ENCODE measurements at places on chromosomes 4 and X.

GRCh38 chrX:46366381-46367207 lies 178.6 kb downstream of the ZNF674 start:
- DNase-seq: no peak

DNA sequence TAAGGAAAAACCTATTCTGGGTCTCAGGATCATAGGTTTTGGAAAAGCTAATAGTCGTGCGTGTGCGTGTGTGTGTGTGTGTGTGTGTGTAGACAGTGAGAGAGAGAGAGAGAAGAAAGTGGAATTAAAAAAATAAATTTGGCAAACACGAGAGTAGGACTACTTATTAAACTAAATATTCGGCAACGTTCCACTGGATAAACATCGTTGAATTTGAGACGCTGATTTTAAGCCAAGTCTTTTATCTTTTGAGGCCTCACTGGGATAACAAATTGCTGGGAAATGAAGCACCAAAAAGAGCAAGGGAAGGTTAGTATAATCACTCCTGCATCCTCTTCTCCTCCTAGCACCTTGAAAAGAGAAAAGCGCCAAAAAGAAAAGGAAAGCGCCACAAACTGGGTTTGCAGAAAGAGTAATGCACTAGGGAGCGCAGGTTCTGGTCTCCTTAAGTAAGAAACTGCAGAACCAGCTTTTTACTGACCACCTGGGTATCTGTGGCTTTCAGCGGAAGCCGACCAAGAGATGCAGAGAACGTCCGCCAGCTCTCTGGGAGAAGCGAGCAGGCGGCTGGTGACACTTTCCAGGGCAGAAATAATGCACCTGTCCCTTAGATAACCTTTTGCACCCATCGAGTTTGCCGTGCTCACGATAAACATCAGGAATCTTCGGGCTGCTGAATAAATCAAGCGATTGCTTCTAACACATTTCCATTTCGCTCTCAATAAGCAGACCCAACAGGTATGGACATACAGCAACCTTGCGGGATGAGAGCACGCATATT lies 3.4 kb downstream of the ATOH1 start:
- no peak for DNase-seq

DNA sequence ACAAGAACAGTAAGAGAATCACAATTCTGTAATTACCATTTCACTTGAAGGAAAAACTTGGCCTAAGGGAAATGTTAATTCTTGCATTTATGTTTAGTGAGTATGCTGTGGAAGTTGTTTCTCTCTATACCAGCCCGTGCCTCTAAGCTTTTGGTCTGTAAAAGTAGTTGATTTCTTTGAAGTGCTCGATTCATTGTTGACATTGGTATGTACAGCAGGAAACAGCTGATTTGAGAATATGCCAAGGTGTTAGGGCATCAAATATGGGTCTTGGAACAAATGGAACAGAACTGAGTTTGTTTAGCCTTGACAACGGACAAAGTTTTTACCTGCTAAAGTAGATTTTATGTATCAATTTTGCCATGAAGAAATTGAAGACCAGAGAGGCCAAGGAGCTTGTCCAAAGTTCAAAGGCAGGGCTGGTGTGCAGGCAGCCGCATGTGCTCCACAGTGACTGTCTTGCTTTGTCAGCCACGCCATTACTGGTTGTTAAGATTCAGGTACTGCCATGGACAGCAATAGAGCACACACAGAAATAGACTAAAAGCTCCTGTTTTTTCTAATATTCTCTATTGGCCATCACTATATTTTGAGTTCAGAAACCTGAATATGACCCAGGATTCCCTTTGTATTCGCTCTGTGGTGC lies 75.5 kb upstream of the TLR3 start:
- no peak for DNase-seq

DNA sequence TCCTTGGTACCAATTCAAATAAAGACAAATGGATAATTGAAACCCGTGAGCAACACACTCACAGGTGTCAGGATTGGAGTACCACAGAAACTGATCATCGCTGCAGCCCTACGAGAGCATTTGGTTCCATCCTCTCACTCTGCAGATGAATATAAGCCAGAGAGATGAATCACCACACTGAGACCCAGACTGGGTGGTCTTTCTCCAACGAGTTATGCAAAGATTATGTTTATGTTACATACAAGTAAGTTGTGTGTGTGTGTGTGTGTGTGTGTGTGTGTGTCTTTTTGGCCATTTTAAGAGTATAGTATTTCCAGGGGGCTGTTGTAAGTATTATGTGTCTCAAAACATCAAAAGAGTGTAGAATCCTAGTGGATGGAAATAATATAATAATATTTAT lies 329.5 kb upstream of the ZFP42 start:
- no peak for DNase-seq

- DNase-seq: no peak
Measured at GRCh38 chr4:147367891-147368290, 113.0 kb upstream of the EDNRA start.

GRCh38 chrX:50691820-50692219 lies 122.2 kb downstream of the SHROOM4 start:
- DNase-seq: peak; percentile 1

DNA sequence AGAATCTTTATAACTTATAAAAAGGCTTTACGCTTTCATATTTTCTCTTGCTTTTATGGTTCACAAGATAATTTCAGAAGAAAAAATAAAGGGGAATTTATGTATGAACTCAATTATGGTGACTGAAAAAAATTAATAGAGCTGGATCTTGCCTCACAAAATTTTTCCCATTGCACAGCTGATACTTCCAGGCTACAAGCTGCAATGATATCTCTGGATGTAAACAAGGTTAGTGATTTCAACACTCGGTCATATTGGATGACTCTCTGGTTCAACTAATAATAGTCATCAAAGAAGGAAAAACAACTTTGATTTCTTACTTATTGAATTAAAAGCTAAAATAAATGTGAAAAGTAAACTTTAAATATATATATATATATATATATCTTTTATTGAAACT lies 868.0 kb downstream of the FAT4 start:
- no peak for DNase-seq

DNA sequence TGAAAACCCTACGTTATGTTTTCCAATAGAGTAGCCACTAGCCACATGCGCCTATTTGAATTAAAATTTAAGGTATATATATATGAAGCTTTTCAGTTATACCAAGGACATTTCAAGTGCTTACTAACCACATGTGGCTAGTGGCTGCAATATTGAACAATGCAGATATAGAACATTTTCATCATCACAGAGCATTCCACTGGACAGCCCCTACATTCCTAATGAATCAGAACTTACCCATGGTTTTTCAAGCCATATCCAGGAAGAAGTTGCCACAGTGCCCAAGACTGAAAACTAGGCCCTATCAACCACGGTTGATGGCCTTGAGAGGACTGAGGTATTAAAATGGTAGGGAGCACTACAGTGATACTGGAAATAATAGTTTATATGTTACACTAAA lies 29.7 kb downstream of the NEK1 start:
- no peak for DNase-seq

- DNase-seq: no peak
Measured at GRCh38 chr4:103895876-103896465, 176.2 kb upstream of the TACR3 start.

DNA sequence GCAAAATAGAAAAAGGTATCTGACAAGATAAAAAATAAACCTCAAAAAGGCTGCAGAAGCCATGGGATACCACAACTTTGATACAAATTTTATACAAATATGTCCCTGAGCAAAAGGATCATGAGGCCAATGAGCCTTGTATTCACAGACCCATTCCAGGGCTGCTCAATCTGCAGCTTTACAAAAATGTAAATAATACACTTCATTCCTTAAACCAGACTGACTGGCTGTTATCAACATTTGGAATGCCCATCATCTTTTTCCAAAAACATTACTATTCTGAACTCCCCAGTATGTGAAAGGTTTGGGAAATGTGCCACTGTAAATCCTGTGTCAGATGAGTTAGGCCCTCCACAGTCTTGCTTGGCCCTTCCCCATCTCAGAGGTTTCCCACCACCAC lies 25.5 kb downstream of the SCARB2 start:
- DNase-seq: no peak

DNA sequence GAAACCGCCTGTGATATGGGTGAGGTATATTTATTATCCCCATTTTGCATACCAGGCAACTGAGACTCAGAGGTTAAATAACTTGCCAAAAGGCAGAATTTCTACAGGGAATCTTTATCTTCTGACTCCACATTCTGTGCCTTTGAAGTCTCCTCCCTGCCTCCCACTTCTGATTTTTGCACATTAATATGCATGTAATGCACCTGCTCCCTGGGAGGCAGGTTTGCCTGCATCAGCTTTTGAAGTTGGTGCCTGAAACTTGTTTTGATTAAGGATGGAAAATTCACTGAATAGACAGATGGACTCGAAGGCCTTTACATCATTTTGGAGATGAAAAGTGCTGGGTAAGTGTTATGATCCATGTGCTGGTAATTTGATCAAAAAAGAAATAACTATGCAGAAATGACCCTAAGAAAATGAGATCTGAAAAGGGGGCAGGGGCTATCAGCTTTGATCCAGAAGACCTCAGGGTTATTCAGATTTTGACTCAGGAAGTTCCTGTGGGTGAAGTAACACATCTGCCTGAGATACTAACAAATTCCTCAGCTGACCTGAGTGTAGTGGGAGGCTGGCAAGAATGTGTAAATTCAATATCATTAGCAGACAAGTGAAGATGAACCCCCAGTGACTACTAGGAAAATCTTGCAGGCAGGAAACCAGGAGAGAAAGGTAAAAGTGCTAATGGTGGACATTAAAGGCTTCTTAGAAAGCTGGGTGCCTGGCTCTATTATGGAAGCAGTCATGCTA lies 167.5 kb upstream of the BOD1L1 start:
- DNase-seq: no peak

DNA sequence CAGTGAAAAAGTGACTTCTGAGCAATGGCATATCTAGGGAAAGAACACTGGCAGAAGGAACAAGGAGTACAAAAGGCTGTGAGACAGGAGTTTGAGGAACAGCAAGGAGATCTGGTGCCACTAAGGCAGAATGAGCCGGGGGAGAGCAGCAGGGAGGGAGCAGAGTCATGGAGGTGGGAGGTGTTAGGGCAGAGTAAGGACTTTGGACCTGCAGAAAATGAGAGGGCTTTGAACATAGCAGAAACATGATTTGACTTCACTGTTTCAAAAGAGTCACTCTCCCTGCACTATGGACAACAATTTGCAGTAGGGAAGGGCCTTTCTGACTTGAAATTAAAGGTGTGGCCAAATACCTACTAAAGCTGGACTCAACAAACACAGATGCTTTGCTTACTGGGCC lies 356.2 kb downstream of the ADGRL3 start:
- DNase-seq: no peak
